ENCODE measurements at places on chromosomes 1 and 21.

GRCh38 chr1:6942990-6943389 is 157.7 kb downstream of the CAMTA1 start:
- DNase-seq = no peak

- peak; percentile 40 for DNase-seq
Observed at GRCh38 chr1:5856246-5856815, 135.9 kb downstream of the NPHP4 start.

DNA sequence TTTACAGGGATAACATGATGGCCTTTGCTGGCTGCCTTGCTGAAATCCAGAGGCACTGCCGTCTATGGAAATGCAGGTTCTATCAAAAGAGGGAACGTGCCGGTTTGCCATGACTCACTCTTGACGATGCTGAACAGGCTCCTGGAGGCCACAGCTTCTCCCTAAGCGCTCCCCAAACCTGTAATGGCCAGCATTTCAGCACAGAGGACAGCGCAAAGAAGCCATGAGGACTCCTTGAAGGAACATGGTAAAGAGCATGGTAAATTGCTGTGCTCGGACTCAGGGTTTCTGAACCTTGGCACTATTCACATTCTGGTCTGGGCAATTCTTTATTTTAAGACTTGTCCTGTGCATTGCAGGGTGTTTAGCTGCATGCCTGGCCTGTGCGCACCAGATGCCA is 217.5 kb downstream of the CAMTA1 start:
- DNase-seq = no peak

DNA sequence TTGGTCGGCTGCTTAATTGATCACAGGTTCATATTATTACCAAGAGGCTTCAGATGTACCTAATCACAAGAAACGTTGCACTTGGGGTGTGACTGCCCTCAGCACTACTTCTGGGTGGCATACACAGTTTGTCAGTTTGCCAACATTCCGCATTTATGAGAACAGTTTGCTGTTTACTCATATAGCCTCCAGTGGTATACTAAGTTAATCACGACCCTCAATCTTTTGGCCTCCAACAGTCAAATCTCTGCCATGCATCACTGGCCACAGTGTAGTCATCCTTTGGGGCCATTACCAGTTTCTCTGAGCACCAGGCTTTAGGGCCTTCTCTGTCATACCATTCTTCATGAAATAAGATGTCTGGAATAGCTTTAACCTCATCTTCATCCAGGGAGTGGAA is 62.8 kb upstream of the BCL9 start:
- peak; percentile 25 for DNase-seq

GRCh38 chr1:14064649-14065442 is 364.9 kb downstream of the PRDM2 start:
- no peak for DNase-seq

- DNase-seq = no peak
Observed at GRCh38 chr1:71766748-71767147, 515.6 kb downstream of the NEGR1 start.

DNA sequence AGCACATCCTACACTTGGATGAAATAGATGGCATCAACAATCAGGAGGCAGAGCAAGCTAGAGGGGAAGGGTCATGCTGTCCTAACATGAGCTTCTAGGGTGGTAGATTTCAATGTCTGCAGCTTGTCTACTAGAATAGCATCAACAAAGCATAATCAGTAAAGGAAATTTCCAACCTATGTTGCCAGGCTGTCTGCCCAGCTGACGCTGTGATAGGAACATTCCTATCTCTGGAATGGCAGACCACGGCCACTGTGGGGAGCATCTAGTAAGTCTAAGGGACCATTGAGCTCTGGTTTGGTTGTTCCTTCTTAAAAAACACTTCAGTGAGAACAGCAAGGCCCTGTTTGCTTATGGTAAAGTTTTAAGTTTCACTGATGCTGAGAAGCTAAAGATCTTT is 206.8 kb downstream of the PAPPA2 start:
- DNase-seq = no peak

DNA sequence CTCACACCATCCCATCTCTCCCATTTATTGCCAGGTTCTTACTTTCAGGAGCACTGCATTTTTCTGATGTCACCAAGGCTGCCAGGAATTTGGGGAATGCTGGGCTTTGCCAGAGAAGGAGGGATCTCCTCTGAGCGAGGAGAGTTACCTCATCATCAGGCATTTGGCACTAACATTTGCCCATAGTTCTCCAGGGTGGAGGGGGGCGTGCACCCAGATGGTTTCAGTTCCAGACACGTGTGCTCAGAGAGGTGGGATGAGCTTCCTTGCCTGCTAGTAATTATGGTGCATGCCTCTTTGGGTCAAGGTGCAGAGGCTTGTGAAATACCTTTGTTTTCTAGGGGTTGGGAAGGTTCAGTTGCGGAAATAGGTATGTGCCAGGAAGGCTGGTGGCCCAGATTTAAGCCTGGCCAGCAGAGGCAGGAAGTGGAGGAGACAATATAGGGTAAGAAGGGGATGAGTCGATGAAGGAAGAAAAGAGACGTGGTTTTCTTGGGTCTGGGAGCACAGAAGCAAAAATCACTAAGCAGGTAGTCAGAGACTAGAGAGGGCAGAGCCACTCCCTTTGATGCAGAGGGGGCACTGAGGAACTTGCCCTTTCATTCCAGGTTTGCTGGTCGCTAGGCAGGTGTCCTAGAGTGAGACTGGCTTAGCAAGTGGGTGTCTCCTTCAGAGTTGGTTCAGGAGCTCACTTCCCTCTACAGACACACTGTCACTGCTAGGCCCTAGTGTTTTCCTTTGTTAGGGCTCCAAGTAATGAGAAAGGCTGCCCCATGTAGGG is 7.2 kb downstream of the TUFT1 start:
- peak; percentile 92 for DNase-seq

GRCh38 chr1:64659478-64660138 is 85.3 kb upstream of the RAVER2 start:
- DNase-seq = no peak

DNA sequence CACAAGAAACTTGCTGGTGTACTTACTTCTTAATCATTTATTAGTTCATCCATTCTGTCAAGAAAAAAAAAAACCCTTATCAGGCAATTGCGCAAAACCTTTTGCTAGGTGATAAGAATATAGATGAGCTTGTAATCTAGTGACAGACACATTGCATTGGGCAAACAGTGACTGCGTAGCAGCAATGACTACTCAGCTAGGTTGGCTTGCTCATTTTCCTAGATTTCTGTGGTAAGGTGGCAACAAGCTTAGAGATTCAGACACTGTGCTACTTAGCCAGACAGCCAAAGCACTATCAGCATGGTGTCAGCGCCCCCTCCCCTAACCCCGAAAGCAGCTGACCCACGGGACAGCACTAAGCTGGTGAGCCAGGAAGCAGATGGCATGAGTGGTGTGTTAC is 203.1 kb downstream of the BARHL2 start:
- no peak for DNase-seq

- no peak for DNase-seq
Observed at GRCh38 chr1:29630756-29631155, 394.4 kb downstream of the PTPRU start.

GRCh38 chr1:220769205-220769604 is 17.5 kb upstream of the MTARC1 start:
- no peak for DNase-seq

DNA sequence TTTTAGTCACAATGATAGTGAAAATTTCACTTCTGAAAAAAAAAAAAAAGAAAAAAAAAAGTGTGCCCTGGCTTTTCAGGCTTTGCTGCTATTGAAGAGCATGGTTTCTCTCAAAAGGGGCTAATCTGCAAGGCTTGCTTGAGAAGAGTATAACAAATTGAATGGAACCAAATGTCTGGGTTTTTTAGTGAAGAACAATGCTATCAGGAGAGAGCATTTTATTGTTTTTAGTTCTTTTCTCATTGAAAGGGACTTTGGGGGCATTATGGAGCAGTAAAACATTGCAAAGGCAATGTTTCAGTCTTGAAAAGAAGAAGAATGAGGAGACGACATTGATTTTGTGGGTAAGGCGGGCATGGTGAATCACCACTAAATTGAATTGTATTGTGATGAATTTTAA is 28.2 kb downstream of the VCAM1 start:
- no peak for DNase-seq

- peak; percentile 27 for DNase-seq
Observed at GRCh38 chr1:52907068-52907811, 14.3 kb downstream of the ECHDC2 start.

Data from ELR (cell line).